ENCODE measurements at places on chromosomes 11 and 22.

- peaks cover 47% of the 10 kb centered on the region for H3K4me1 ChIP-seq
- H3K4me3 ChIP-seq: peak within 1 kb of the TSS; percentile 48
- no peak for DNase-seq
- no peaks in the 10 kb centered on the region for H3K27me3 ChIP-seq
- H3K27ac ChIP-seq: peak within 1 kb of the TSS; percentile 76
Observed at GRCh38 chr11:2301631-2302305, at the start of the genes C11orf21 and TSPAN32. TSS of gene C11orf21 (minus strand) at chr11:2301918. CDS start at chr11:2301808, 110 bp downstream. TSS of gene TSPAN32 (plus strand) at chr11:2302013. CDS start at chr11:2302150, 137 bp downstream.

- no peak overlapping the region for H3K4me3 ChIP-seq
- no peaks in the 10 kb centered on the region for H3K27me3 ChIP-seq
- H3K27ac ChIP-seq: no peak overlapping the region
- H3K36me3 ChIP-seq: no peaks in the 10 kb centered on the region
- no peaks in the 10 kb centered on the region for H3K4me1 ChIP-seq
- no peak for DNase-seq
Observed at GRCh38 chr11:1168721-1169161, 11.0 kb downstream of the MUC5AC start.

DNA sequence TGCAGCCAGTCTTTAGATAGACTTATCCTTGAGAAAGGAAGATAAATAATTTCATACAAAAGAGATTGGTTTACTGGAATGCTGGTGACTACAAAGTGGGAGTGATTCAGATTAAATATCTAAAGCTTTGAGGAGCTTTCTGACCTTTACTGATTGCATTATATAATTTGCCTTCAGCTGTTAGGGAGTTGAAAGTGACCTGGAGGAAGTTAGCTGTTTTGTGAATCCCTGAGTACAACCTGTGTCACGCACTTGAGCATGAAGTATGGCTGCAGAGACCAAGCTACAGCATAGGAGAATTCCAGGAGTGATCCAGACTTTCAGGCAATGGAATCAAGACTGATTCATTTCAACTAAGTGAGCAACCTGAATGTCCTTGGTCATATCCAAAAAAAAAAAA lies 1848.3 kb upstream of the RAG2 start:
- H3K4me3 ChIP-seq: no peak overlapping the region
- H3K36me3 ChIP-seq: no peaks in the 10 kb centered on the region
- no peak for DNase-seq
- no peaks in the 10 kb centered on the region for H3K27me3 ChIP-seq
- no peak overlapping the region for H3K27ac ChIP-seq

DNA sequence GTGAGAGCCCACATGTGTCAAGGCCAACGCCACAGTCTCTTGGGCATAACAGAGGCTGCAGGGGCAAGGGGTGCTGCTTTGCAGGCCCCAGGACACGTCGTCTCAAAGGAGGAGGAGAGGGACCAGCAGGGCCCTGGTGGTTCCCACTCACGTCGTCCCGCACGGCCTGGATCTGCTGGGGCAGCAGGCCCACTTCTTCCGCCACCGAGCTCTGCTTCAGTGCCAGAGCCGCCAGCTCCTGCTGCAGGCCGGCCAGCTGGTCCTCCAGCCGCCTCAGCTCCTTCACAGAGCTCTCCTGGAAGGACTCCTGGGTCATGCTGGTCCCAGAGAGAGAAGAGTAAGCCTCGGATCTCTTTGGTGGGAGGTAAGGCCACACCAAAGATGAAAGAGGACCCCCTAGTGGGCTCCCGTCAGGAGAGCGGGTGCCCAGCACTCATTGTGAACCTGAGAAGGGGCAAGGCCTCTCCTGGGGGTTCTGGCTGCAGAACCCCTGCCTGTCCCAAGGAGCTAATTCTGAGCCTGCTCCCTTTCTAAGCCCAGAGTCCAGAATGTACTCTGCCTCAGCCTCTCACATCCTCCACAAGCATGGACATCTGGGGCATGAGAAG lies 15.6 kb downstream of the SUN2 start:
- no peaks in the 10 kb centered on the region for H3K4me1 ChIP-seq
- no peaks in the 10 kb centered on the region for H3K27me3 ChIP-seq
- H3K36me3 ChIP-seq: peaks cover 94% of the 10 kb centered on the region
- no peak for DNase-seq
- H3K4me3 ChIP-seq: no peak overlapping the region

- H3K4me1 ChIP-seq: peaks cover 24% of the 10 kb centered on the region
- H3K27me3 ChIP-seq: no peaks in the 10 kb centered on the region
- H3K36me3 ChIP-seq: no peaks in the 10 kb centered on the region
- peak overlapping the region; percentile 98 for H3K4me3 ChIP-seq
- DNase-seq: no peak
- H3K27ac ChIP-seq: peak overlapping the region; percentile 93
Observed at GRCh38 chr11:13276454-13276831, 1.1 kb upstream of the BMAL1 start.

DNA sequence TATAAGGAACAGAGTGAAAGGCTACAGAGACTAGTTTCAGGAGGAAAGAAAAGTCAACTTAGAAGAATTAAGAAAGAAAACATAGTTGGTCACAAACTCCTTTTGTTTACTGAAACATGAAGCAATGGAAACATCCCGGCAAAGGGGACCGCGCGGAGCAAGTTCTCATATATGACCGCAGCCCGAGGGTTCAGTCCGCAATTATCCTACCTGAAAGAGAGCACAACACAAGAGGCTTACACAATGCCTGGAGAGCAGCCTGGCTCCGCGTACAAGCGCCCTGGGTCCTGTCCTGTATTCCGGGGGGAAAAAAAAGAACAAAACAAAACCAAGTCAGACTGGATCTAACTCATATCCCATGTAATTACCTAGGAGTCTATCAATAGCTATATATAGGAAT lies 12.3 kb downstream of the RBM4B start:
- DNase-seq: no peak
- H3K27ac ChIP-seq: no peak overlapping the region
- peaks cover 12% of the 10 kb centered on the region for H3K4me1 ChIP-seq
- peaks cover 19% of the 10 kb centered on the region for H3K36me3 ChIP-seq
- H3K27me3 ChIP-seq: no peaks in the 10 kb centered on the region

GRCh38 chr22:46681010-46681409 lies 57.0 kb downstream of the CERK start:
- no peak overlapping the region for H3K27ac ChIP-seq
- peaks cover 7% of the 10 kb centered on the region for H3K36me3 ChIP-seq
- H3K4me1 ChIP-seq: peaks cover 15% of the 10 kb centered on the region

DNA sequence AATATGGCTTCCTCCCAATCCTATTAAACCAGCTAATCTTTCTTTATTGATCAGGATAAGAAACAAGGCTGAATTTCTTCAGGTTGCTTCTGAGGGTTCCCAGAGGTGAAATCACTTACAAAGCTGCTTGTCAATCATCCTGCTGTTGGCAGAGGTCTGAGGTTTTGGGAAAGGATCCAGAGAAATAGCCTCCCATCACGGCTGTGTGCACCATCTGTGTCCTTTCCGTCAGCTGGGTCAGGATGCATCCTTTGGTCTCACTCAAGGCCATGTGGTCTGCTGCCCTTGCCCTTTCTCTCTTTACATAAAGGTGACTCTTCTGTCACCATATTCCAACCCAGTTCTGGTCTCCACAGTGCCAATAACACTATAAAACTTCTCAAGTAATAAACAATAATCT lies 113.4 kb upstream of the TEAD1 start:
- H3K27me3 ChIP-seq: no peaks in the 10 kb centered on the region
- H3K4me3 ChIP-seq: no peak overlapping the region
- no peak for DNase-seq
- H3K27ac ChIP-seq: no peak overlapping the region
- H3K36me3 ChIP-seq: no peaks in the 10 kb centered on the region
- H3K4me1 ChIP-seq: peaks cover 18% of the 10 kb centered on the region

- no peaks in the 10 kb centered on the region for H3K27me3 ChIP-seq
- peak overlapping the region; percentile 77 for H3K4me3 ChIP-seq
- H3K4me1 ChIP-seq: peaks cover 34% of the 10 kb centered on the region
- H3K27ac ChIP-seq: peak overlapping the region; percentile 42
- no peak for DNase-seq
Observed at GRCh38 chr11:122439866-122440810, 215.4 kb upstream of the UBASH3B start.

GRCh38 chr11:126884594-126884993 lies 116.0 kb downstream of the KIRREL3 start:
- H3K4me3 ChIP-seq: no peak overlapping the region
- DNase-seq: no peak
- H3K27me3 ChIP-seq: no peaks in the 10 kb centered on the region
- H3K27ac ChIP-seq: no peak overlapping the region
- no peaks in the 10 kb centered on the region for H3K4me1 ChIP-seq

GRCh38 chr11:116786966-116787365 lies 857 bp downstream of the ZPR1 start:
- no peak for DNase-seq
- no peak overlapping the region for H3K27ac ChIP-seq
- H3K36me3 ChIP-seq: peaks cover 39% of the 10 kb centered on the region
- no peaks in the 10 kb centered on the region for H3K27me3 ChIP-seq

DNA sequence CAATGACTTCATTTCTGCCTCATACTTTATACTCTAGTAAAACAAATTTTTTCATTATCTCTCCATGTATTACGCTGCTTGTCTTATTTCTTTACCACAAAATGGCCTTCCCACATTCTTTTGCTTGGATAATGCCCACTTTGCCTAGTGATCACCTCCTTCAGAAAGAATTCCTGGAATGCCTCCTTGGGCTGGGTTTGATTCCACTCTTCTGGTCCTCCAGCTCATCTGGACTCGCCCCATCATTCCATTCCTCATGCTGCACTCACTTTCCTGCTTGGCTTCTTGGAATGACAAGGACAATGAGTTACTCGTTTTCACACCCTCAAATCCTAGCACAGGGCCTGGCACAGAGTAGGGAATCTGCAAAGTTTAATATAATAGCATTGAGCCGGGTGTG lies 475.1 kb upstream of the LARGE1 start:
- no peaks in the 10 kb centered on the region for H3K27me3 ChIP-seq
- H3K36me3 ChIP-seq: no peaks in the 10 kb centered on the region
- DNase-seq: no peak
- H3K4me1 ChIP-seq: no peaks in the 10 kb centered on the region
- H3K27ac ChIP-seq: no peak overlapping the region

- H3K4me3 ChIP-seq: peak overlapping the region; percentile 74
- no peaks in the 10 kb centered on the region for H3K36me3 ChIP-seq
- H3K27ac ChIP-seq: no peak overlapping the region
Observed at GRCh38 chr22:42343531-42344081, 73.2 kb upstream of the TCF20 start.

- DNase-seq: no peak
- H3K27ac ChIP-seq: no peak overlapping the region
- H3K4me1 ChIP-seq: peaks cover 7% of the 10 kb centered on the region
- no peak overlapping the region for H3K4me3 ChIP-seq
- H3K36me3 ChIP-seq: no peaks in the 10 kb centered on the region
Observed at GRCh38 chr11:130635937-130636630, 187.6 kb downstream of the ADAMTS15 start.

GRCh38 chr11:47453365-47453764 lies 4.4 kb upstream of the RAPSN start:
- DNase-seq: no peak
- no peaks in the 10 kb centered on the region for H3K4me1 ChIP-seq
- no peaks in the 10 kb centered on the region for H3K27me3 ChIP-seq

- no peak for DNase-seq
- peaks cover 36% of the 10 kb centered on the region for H3K36me3 ChIP-seq
- H3K27ac ChIP-seq: peak overlapping the region; percentile 97
- peaks cover 70% of the 10 kb centered on the region for H3K4me1 ChIP-seq
- no peaks in the 10 kb centered on the region for H3K27me3 ChIP-seq
- H3K4me3 ChIP-seq: no peak overlapping the region
Observed at GRCh38 chr11:12157241-12157661, 46.9 kb downstream of the MICAL2 start.

- DNase-seq: no peak
- H3K4me1 ChIP-seq: no peaks in the 10 kb centered on the region
- H3K27ac ChIP-seq: no peak within 1 kb of the TSS
- no peaks in the 10 kb centered on the region for H3K27me3 ChIP-seq
Observed at GRCh38 chr22:39349967-39350726, at the start of gene SYNGR1. TSS of gene SYNGR1 (plus strand) at chr22:39349991. CDS start at chr22:39350011, 20 bp downstream.

DNA sequence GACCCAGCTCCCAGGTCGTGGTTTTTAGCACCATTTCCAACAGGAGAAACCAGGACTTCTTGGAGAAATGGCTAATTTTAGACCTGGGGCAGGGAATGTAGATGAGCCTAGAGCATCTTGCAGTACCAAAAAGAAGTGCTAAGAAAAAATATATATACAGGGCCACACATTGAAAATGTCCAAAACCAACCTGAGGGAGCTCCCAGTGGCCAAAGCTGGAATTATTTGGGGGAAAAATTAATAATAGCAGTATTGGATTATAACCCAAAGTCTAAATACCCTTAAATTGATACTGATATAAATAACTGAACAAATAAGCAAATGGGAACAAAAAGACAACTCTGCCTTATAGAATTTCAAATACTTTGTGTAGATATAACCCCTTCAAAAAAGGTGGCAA lies 108.0 kb downstream of the PARVA start:
- no peaks in the 10 kb centered on the region for H3K27me3 ChIP-seq
- H3K36me3 ChIP-seq: no peaks in the 10 kb centered on the region
- no peak overlapping the region for H3K27ac ChIP-seq
- H3K4me3 ChIP-seq: no peak overlapping the region

- no peaks in the 10 kb centered on the region for H3K27me3 ChIP-seq
- no peak overlapping the region for H3K27ac ChIP-seq
- H3K36me3 ChIP-seq: peaks cover 40% of the 10 kb centered on the region
- no peak for DNase-seq
- no peak overlapping the region for H3K4me3 ChIP-seq
- peaks cover 26% of the 10 kb centered on the region for H3K4me1 ChIP-seq
Observed at GRCh38 chr11:65184146-65184545, 2.4 kb downstream of the CAPN1 start.

DNA sequence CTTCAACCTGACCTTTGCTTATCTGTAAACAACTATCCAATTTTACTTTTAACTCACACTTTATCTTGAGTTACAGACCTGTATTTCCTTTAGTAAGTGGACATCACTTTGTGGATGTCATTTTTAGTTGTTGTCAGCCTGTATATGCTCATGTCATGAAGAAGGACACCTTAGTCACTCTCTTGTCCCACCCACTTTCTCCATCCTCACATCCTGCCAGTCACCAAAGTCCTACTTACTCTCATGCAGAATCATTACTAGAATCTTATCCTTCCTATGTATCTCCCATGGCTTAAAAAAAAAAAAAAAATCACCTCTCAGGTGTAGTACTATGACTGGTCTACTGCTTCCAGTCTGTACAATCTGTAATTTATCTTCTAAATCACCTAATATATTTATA lies 43.3 kb downstream of the SESN3 start:
- H3K27me3 ChIP-seq: no peaks in the 10 kb centered on the region
- peaks cover 14% of the 10 kb centered on the region for H3K36me3 ChIP-seq
- DNase-seq: no peak
- H3K27ac ChIP-seq: no peak overlapping the region
- H3K4me1 ChIP-seq: peaks cover 1% of the 10 kb centered on the region

DNA sequence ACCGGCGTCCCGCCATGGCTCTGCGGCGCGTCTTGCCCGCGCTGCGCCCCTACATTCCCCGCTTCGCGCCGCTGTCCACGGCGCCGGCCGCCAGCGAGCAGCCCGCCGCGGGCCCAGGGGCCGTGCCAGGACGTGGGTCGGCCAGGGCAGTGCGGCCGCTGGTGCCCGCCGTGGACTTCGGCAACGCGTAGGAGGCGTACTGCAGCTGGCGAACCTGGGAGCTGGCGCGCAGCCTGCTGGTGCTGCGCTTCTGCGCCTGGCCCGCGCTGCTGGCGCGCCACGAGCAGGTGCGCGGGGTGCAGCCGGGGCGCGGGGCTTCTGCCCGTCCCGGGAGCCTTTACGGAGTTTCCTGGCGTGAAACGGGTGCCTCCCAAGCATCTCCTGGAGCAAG lies 20.1 kb downstream of the DGCR6L start:
- H3K27me3 ChIP-seq: no peaks in the 10 kb centered on the region
- H3K27ac ChIP-seq: no peak overlapping the region
- H3K4me1 ChIP-seq: peaks cover 13% of the 10 kb centered on the region
- H3K36me3 ChIP-seq: no peaks in the 10 kb centered on the region
